ENCODE measurements at places on chromosomes 2 and 18.

GRCh38 chr18:23066060-23066459 lies 69.2 kb upstream of the CABLES1 start:
- DNase-seq, result no peak

DNA sequence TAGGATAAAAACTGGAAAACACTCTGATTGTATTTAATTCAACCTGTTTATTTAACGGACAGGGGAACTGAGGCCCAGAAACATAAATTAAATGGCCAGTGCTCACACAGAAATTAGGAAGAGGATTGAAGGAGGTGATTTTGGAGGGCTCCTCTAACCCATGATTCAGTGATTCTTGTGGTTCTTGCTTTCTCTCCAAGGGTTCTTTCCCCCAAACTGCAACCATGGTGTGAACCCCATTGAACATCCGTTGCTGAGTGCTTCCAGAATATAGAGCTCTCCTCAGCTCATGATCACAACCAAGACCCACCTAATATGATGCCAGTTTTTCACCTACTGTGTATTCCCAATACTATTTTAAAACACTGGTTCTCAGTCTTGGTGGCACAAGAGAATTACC lies 41.4 kb downstream of the BMP10 start:
- no peak for DNase-seq

DNA sequence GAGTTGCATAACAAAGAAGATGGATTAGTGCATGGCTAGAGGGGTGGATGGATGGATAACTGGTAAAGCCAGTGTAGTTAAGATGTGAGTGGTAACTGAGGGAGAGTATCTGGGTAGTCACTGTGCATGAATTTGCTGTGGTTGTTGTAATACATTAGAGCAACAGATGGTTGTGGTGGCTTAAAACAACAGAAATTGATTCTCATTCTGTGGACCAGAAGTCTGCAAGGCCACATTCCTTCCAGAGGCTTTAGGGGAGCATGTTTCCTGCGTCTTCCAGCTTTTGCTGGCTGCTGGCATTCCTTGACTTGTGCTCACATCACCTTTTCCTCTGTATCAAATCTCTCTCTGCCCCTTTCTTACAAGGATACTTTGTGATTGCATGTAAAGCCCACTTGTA lies 155.4 kb downstream of the ASB1 start:
- no peak for DNase-seq

- DNase-seq, result no peak
These were observed 68.3 kb downstream of the ICOS start for GRCh38 chr2:204004912-204005311.

DNA sequence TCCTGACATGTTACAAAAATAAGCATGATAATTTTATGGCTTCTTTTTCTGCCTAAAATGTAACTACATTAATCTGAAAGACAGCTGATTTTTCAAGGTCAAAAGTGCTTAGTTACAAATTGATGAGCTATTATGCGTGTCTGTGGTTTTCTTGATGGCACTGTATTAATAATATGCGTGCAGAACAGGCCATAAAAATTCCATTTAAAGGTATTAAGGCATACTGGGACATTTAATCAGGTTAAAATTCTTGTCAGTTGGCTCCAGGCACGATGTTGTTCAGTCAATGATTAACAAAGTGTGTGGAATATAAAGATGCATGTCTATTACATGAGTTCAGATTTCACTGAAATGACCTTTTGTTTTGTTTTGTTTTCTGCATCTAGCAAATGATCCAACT lies 420.1 kb upstream of the ZNF804A start:
- DNase-seq, result no peak

DNA sequence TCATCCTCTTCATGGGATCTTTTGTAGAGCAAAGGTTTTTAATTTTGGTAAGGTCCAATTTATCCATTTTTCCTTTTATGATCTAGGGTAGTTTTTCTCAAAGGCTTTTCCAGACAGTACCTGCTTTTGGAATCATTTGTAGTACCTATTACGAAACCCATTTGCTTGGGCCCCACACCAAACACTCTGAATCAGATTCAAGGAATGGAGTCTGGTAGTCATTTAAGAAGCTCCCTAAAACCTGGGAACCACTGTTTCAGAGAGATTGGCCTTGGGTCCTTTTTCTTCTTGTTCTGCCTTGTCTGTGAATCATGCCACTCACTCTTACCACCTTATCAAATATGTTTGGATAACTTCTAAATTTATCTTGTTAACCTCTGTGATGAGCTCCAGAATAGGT lies 40.3 kb downstream of the OSBPL6 start:
- DNase-seq, result no peak

- no peak for DNase-seq
These were observed 254.3 kb downstream of the BCL11A start for GRCh38 chr2:60299179-60299578.

- no peak for DNase-seq
These were observed 47.3 kb downstream of the POU3F3 start for GRCh38 chr2:104901037-104901881.

DNA sequence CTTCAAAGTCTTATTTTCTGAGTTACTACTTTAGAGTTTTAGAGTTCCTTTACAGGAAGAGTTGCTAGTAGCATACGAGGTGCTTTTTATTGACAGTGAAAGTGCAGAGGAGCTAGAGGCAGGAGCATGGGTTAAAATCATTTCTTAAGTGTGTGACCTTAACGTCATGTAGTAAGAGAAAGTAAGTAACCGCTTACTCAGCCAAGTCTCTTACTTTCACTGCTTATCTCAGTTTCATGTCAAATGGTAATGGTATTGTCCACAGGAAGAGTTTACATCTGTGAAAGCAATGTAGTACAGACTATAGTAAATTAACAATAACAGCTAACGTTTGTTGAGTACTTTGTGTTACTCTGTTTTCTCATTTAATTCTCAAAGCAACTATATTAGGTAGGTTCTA lies 12.6 kb downstream of the NDUFAF7 start:
- no peak for DNase-seq

- DNase-seq, result no peak
These were observed 484.7 kb upstream of the RAB12 start for GRCh38 chr18:8124232-8125146.
